ENCODE measurements at places on chromosomes 5 and 9.

DNA sequence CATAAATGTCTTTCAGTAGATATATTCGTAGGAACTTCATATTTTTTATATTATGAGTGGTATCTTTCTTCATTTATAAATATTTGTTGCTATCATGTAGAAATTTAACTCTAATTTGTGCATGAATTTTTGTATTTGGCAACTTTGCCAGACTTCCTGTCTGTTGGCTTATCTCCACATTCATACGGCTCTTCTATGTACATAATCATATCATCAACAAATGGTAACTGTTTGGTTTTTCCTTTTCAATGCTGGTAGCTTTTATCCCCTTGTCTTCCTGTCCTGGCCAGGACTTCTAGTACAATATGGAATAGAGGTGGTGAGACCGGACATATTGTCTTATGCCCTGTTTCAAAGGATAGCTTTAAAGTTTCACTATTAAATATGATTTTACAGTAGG lies 132.3 kb upstream of the COL5A1 start:
- DNase-seq, result no peak

- no peak for DNase-seq
Measured at GRCh38 chr5:2724031-2724581, 27.4 kb downstream of the IRX2 start.

- DNase-seq, result no peak
Measured at GRCh38 chr5:39412721-39413394, 11.9 kb downstream of the DAB2 start.

DNA sequence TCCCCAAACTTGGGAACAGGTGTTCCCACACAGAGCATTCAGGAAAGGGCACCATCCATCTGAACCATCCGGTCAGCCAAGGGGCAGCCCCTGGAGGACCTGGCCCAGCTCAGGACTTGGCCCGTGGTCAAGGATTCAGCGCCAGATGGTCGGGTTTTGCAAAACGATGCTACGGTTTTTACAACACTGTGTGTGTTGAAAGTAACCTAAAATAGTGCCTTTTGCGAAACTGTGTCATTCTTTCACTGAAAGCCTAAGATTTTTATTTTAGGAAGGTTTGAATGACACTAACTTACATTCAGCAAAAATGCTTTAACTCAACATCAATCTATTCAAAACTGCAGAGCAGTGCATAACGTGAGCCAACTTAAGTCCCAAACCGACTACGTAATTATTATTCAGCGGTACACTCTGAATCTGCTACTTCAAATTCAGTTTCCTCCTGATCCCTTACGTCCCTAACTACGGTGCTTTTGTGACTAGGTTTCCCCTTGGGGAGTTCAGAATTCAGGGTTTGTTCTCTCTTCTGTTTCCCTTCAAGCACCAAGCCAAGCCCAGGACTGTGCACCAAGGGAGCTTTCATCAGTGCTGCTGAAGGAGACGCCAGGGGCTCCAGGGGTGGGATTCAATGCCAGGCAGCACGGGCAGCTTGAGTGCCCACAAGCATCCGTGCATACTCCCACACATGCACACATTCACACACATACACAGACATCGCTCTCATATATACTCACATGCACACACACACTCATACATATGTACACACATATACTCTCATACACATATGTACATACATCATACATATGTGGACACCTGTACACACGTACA lies 25.8 kb downstream of the LPCAT1 start:
- no peak for DNase-seq

- DNase-seq, result no peak
Measured at GRCh38 chr5:17218353-17219005, 1.0 kb downstream of the BASP1 start.

- no peak for DNase-seq
Measured at GRCh38 chr5:66361070-66361469, 217.0 kb downstream of the SREK1 start.

GRCh38 chr9:126939821-126940221 lies 25.2 kb downstream of the RALGPS1 start:
- DNase-seq, result no peak

- no peak for DNase-seq
Measured at GRCh38 chr5:59437176-59437575, 456.4 kb downstream of the PDE4D start.

DNA sequence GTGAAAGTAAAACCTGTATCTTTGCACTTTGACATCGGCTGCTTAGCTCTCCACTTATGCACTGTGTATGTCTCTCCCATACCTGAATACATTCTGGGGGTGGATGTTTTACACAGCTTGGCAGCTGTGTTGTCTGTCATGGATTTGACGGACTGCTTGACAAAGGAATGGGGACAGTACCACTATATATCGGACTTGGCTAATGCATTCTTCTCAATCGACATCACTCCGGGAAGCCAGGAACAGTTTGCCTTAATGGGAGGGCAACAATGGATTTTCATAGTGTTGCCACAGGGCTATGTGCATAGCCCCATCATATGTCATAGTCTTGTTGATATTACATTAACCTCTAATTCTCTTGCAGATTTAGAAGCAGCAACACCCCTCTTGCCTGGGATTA lies 1008.3 kb downstream of the DNAH5 start:
- DNase-seq, result no peak

GRCh38 chr9:2016408-2017330 lies 1.5 kb downstream of the SMARCA2 start:
- DNase-seq, result peak; percentile 50

DNA sequence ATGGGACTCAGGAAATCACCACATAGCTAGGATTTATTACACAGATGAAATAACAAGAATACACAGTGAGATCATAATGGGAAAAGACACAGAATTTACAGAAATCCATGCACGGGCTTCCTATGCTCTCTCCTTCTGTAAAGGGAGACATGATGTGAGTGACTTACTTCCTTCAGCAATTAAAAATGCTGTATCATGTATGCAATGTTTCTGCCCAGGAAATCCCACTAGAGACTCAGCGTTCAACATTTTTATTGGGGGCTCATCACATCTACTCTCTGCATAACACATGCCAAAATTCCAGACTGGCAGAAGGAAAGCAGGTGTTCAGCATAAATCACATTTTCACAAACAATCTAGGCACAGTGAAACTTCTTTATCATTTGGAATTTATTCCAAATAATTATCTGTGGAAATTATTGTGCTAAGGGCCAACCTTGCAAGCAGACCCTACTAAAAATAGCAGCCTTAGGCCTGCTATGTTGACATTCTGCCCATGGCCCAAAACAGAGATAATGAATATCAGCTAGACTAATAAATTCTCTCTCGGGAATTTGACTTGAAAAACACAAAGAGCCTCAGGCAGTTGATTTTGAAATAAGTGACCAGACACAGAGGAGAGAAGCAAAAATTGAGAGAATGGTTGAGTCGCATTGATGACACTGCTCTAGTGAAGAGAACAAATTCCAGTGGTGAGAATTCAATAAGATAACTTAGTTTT lies 31.4 kb upstream of the SELENOP start:
- no peak for DNase-seq

DNA sequence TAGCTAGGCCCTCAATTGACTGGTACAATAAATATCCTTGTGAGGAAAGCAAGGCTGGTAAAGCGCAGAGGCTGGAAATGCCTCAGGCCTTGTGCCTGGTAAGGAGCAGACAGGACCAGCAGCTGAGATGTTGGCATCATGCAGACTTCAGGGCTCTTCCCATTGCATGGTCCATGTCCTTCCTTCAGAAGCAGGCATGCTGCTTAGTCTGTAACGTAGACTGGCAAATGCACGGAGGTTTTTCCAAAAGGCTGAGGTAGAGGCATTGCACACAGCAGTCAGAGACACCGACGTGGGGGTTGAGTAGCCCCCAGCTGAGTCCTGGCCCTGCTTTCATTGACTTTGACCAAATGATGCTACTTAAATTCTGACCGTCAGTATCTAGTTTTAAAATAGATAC lies 87.1 kb downstream of the ADRB2 start:
- no peak for DNase-seq

DNA sequence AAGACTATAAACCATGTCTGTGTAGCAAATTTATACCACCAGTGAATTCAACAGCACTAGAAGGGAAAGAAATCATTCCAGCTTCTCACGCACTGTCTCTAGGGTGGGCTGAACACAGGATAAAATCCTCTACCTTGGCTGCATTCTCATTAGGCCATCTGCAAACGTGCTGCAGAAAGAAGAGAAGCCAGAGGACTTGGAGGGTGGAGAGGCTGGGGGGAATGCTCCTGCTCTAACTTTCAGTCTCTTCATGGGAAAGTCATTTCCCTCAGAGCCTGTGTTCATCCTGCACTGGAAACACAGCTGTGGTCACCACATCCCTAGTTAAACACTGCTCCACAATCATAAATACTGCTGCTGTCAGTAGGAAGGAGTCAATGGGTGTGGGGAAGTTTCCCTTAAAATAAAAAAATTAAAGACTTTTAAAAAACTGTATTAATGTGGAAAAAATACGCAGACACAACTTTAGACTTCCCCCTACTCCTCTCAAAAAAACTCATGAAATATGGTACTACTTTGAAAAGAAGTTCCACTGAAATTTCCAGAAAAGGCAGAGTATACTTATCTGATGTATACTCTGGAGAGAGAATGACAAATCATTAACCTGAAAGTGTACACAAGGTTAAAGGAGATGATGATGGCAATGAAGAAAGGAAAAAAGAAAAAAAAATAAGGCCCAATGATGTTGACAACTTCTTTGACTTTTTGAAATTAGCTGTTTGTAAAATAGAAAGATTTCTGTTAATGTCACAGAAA lies 46.8 kb downstream of the LHFPL2 start:
- DNase-seq, result no peak

DNA sequence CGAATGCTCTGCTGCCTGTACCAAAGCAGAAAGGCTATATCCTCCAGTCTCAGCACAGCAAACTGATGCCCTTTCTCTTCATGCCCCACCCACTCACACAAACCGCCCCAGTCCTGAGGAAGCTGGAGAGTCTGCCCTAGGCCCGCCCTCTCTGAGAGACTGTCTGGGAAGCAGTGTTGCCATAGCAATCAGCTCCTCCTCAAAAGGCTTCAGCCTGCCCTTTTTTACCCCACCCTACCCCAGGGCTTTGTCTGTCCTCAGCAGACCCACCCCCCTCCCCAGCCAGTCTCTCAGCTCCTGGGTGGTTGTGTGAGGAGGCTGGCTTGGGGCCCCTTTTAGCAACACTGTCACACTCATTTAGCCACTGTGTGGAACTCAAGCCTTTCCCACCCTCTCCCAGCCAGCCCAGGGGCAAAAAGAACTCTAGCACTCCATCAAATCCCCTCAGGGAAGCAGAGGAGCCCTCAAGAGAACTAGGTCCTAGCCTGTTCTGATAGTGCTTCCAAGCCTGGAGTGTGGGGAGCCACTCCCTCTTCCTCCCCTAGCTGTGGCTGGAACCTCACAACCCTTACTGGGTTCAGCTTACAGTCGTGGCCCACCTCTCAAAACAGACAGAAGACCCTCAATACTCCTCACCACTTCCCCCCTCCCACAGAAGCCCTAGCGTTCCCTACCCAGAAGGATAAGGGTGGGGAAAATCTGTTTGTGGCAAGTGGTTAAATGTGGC lies 1.4 kb downstream of the ATOSB start:
- peak; percentile 48 for DNase-seq

GRCh38 chr9:23728736-23729135 lies 97.3 kb downstream of the ELAVL2 start:
- DNase-seq, result no peak

DNA sequence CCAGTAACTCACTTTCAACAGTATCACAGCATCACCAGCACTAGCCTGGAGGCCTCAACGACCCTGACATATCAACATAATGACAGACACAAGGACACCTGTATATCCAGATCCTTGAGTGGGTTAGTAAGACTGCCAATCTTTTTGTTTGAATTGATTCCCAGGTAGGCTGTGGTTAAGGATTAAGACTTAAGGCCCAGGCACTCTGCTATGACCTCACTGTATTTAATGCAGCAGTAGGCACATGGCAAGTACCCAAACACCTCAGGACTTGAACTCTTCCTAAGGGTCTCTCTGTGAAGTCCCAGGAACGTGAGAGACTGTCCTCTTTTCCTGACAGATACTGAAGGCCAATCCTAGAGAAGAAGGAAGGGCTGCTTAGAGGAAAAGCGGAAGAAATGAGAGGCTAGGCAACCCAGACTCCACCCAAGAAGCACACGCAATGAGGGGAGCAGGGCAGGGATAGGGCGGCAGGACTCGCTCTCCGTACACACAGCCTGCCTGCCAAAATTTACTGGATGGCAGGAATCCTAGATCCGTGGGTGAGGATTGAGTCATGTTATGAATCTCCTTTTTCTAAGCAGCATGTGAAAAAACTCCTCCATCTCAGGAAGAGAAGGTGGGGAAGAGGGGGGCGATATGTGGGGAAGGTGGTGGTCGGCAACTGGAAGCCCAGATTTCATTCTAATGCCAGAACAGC lies 93.4 kb downstream of the SIL1 start:
- DNase-seq, result no peak

GRCh38 chr5:127960270-127960691 lies 123.3 kb upstream of the SLC12A2 start:
- no peak for DNase-seq

DNA sequence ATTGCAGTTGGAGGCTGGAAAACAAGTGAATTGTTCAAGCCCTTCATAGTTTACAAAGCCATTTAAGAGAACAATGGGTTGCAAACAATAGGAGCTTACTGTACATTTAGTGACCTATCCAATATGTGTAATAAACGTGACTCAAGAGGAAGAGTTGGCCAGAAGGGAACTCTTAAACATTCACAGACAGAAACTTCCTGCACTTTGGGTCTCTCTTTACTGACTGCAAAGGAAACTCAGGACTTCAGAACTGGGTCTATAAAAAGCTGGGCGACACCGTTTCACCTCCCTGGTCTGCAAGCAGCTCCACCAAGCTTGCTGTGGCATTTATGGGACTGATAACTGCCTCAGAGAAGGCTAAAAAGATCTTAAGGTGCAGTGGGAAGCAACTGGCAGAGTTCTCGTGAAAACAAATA lies 48.7 kb upstream of the SPATA31D4 start:
- no peak for DNase-seq

- DNase-seq, result no peak
Measured at GRCh38 chr5:67702008-67702407, 505.4 kb upstream of the CD180 start.

- DNase-seq, result no peak
Measured at GRCh38 chr9:93184432-93185265, 710 bp downstream of the WNK2 start.

DNA sequence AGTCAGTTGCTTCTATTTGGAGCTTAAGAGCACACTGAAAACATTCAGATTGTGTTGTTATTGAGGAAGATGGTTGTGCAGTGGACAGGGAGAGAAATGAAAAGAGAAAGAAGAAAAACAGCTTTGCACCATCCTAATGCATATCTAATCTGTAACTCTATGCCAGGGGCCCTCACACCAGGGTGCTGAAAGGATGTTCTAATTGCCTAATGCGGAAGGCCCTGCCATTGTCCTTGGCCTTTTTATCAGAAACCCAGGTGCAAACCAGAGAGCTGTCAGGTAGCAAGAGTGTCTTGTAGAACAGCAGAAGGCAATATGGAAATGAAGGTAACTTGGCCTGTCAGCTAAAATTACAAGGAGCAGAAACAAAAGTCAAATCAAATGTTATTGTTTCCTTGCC lies 384.5 kb upstream of the PIK3R1 start:
- DNase-seq, result no peak

- DNase-seq, result no peak
Measured at GRCh38 chr5:133214153-133214820, 162.5 kb downstream of the HSPA4 start.

GRCh38 chr5:112346411-112347044 lies 72.5 kb downstream of the EPB41L4A start:
- no peak for DNase-seq

GRCh38 chr5:15023846-15024245 lies 152.3 kb upstream of the ANKH start:
- DNase-seq, result no peak

GRCh38 chr5:150159741-150160179 lies 4.1 kb upstream of the PDGFRB start:
- DNase-seq, result no peak

GRCh38 chr5:90575712-90576111 lies 17.1 kb downstream of the ADGRV1 start:
- DNase-seq, result no peak
